CD4-positive, alpha-beta T cell treated with Interleukin-4 for 4 hours (primary cell): ENCODE measurements at places on chromosomes 3 and 15.

DNA sequence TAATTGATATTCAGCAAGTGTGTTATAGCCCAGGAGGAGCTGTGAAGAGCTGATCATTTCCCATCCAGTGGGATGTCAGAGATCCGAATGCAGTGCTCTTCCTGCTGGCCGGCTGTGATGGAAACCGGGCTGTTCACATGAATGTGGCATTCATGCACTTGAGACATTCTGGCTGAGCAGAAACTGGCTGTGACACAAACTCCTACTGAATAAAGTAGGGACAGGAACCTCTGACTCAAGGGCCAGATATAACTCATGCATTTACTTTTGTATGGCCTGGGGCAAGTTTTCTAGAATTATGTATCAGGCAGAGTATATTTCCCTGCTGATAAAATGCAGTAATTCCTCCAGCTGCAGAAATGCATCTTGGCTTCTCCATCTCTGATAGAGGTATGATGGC, 83.4 kb upstream of the FAM3D start:
- no peak for DNase-seq

- no peak for DNase-seq
Observed at GRCh38 chr15:100107606-100108225, 234.1 kb downstream of the ADAMTS17 start.

- no peak for DNase-seq
Observed at GRCh38 chr3:132256989-132257388, 60.2 kb upstream of the ACP3 start.

GRCh38 chr3:56468184-56469106, at the start of gene ERC2:
TSS of gene ERC2 (minus strand) at chr3:56468467.
- no peak for DNase-seq

- no peak for DNase-seq
Observed at GRCh38 chr3:46713050-46713897, 4.4 kb downstream of the PRSS50 start.

- DNase-seq = no peak
Observed at GRCh38 chr3:11774296-11774877, 72.3 kb downstream of the TAMM41 start.

- DNase-seq = no peak
Observed at GRCh38 chr15:43268111-43269105, 1.7 kb upstream of the TGM5 start.

DNA sequence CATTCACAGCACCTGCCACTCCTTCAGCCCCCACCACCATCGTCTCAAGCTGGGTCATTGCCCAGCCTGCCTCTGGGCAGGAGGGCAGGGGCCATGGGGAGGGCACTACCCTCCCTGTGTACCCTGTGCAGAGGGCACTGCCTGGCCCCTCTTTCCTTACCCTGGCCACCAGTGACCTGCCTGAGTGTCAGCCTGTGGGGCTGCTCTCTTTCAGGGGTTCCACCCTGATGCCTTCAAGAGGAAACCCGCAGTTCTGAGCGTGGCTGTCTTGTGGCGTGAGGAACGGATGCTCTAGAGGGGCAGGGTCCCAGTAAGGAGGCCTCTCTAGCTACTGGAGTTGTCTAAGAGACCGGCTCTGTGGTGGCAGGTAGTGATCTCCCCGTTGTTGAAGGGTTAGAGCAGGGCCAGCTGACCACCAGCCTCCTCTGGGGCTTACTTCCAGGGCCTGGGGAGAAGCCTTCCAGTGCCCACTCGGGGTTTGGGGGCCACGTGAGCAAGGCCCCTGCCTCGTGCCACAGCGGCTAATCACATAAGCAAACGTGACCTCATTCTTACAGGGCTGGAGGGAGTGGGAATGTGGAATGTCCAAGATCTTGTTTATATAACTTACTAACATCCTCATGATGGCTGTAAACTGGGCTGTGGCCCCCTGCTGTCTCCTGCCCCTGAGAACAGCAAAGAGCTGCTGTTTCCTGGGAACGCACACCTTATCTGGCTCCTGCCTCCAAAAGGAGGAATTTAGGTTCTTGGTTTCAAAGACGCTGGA, 31.4 kb upstream of the SEC13 start:
- no peak for DNase-seq

DNA sequence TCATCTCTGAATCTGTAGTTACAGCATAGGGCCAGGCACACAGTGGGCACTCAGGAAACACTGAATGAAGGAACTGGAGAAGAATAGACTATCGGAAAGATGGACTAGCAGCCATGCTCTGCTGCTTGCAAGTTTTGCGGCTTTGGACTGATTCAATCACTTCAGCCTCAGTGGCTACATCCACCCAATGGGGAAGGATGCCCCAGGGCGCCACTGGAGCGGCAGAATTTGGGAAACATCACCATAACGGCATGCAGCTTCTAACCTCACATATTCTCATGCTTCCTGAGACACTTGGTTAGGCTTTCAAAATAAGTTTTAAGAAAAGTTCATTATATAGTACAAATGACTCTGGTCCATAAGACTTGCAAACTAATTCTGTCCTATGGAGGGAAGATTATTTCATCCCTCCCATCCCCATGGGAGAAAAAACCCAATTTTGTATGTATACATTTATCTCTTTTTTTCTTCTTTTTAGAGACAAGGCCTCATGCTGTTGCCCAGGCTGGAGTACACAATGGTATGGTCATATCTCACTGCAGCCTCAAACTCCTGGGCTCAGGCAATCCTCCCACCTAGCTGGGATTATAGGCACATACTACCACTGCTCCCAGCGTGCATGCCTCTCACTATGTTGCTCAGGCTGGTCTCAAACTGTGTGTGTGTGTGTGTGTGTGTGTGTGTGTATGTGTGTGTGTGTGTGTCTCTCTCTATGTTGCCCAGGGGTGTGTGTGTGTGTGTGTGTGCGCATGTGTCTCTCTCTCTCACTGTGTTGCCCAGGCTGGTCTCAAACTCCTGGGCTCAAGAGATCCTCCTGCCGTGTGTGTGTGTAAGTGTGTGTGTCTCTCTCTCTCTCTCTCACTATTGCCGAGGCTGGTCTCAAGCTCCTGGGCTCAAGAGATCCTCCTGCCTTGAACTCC, 4.1 kb upstream of the FANCD2 start:
- DNase-seq = no peak

DNA sequence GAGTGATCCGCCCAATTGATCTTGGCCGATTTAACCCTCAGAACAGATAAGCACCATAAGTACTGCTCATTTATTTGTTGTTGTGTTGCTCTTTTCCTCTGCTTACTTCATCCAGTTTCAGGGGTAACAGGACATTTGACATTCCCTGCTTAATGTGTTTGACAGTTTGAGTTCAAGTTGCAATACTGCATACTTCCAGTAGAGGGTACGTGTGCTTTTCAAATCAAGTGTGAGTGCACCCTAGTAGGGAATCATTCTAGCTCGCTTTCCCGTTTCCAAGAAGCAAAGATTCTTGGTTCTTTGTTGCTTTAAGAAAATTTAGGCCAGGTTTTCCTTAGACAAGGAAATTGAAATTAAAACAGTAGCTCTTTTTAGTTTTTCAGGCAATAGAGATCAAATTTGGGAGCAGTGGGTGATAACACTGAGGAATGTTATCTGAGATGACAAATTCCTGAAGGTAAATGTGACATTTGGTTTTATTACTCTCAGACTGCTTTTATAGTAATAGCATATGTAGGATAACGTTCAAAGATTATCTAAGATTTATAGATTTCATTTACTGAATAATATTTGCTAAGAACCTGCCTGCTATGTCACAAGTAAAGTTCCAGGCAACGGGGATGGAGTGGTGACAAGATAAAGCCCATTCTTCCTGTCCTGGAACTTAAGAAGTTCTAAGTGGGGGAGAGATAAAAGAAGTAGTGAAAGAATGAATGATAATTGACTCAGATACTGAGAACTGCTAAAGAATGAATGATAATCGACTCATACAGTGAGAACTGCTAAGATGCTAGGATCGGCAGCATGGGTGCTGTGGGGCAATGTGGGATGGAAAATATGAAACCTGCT, 73.3 kb downstream of the SYNPR start:
- DNase-seq = peak; percentile 21

DNA sequence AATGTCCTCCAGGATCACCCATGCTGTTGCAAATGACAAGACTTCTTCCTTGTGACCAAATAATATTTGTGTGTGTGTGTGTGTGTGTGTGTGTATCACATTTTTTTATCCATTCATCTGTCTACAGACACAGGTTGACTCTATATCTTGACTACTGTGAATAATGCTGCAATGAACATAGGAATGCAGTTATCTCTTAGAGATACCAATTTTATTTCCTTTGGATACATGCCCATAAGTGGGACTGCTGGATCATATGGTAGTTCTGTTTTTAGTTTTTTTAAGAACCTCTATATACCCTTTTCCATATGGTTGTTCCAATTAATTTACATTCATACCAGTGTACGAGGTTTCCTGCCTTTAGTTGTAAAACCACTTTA, 41.7 kb downstream of the GPR176 start:
- no peak for DNase-seq

DNA sequence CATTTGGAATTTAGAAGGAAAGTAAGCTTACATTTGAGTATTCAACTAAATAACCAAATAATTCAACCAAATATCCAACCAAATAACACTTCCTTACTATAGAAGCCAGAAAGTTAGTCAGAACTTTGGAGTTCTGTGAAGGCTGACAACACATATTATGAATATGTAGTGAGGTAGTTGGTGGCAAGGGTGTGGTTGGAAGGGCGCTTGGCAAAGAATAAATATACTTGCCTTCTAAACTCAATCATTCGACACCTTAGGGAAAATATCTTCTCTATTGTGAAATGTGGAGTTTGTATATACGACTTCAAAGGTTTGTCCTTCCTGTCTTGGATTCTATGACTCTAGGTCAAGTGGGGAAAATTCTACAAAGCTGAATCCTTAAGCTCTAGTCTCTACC, 111.7 kb upstream of the OSTN start:
- DNase-seq = no peak

DNA sequence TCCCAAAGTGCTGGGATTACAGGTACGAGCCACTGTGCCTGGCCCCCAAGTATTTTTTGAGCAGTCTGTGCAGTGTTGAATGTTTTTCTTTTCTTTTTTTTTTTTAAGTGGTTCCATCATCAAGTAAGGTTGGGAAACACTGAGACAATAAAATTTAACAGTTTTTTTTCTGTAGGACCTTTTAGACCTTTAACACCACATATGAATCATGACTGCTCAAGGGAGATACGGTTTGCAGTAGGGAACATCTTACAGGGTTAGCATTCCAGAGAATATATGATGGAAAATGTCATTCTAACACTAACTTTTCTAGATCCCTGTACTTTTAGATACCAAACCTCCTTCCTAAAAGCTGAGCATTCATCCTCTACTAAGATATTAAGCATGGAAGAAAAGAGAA, 41.7 kb downstream of the SNX4 start:
- no peak for DNase-seq

GRCh38 chr3:55272031-55272645, 215.0 kb downstream of the WNT5A start:
- no peak for DNase-seq

GRCh38 chr3:136513367-136513766, 238.8 kb downstream of the STAG1 start:
- DNase-seq = no peak

DNA sequence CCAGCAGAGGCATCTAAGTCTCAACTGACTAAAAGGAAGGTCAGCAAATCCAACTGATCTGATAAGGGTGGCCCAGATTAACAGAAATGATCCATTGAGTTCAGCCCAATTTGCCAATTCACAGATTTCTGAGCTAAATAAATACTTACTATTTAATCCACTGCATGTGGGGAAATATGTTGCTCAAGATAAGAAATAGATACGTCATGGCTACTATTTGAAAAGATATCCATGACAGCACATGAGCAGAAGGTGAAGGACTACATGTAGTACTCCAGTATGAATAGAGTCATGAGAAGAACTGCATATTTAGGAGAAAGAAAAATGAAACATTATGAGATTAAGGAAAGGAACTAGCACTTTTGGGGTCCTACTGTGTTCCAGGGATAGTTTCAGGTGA, 332.4 kb downstream of the ARPP21 start:
- no peak for DNase-seq

DNA sequence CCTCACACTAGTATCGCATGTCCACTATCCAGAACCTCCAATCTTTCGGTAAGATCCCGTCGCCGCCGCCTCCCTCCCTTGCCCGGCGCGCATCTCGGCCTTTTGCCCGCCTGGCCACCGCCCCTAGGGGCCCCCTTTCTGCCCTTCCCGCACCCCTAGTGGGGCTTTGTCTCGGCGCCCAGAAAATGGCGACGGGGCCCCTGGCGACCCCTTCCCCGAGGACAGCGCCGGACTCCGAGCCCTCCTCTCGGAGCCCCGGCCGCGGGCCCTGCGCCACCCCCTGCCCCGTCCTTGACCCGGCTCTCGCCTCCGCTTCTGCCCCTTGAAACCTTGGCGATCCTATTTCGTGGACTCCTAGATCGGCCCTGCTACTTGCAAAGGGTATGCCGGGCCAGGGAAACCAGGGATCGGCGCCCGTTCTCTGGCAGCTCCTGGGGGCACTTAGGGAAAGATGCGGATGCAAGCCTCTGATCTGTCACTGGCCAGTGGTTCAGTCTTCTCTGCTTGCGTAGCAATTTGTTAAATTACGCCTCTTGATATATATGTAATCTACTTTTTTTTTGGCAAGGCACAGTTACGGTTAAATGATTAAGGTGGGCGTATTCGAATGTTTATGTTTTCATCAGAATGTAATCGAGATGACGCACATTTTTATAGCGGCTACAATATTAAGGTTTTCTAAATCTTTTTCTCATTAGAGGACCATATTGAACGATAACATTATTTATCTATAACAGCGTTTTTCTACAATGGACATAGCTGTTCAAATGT, 603 bp downstream of the EIF1B start:
- peak; percentile 3 for DNase-seq

DNA sequence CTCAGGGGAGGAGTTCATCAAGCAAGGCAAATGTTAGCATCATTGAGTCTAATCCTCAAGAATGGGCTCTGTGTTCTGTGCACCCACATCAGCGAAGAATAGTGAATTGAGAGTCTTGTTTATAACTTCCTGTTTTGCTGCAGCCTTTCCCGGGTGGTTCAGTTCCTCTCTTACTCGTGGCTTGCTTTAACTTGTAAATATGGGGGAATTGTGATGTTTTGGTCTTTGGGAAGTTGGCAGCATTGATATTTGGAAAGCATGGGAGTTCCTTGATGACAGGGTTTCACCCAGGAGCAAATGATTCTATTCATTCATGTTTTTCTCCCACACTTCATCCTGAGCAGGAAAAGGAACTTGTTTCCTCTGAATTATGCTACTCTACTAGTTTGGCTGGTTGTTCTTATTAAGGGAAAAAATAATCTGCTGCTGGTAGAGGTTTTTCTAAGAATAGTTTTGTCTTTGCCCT, 40.4 kb downstream of the GPD1L start:
- DNase-seq = no peak

DNA sequence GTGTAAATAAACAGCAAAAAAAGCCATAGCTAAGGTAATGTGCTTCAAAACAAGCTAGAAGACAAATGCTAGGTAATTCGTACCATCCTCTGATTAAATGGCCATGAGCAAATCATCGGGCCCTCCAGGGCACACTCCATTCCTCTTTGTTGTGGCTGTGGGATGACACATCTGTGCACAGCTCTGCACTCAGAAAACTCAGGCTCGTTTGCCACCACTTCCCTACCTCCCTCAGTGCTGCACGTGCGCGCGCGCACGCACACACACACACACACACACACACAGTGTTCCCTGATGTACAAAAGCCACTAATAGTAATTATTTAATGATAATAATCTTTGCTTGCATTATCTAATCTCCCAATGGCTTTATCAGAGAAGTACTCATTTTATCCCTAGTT, 336.6 kb downstream of the FEZF2 start:
- no peak for DNase-seq

- DNase-seq = no peak
Observed at GRCh38 chr15:78673476-78673875, 32.5 kb upstream of the CHRNB4 start.

GRCh38 chr15:77696871-77697270, 64.2 kb upstream of the LINGO1 start:
- no peak for DNase-seq

- DNase-seq = no peak
Observed at GRCh38 chr15:41578736-41579383, 19.8 kb downstream of the TYRO3 start.
